ENCODE measurements at places on chromosomes 16 and 17.

DNA sequence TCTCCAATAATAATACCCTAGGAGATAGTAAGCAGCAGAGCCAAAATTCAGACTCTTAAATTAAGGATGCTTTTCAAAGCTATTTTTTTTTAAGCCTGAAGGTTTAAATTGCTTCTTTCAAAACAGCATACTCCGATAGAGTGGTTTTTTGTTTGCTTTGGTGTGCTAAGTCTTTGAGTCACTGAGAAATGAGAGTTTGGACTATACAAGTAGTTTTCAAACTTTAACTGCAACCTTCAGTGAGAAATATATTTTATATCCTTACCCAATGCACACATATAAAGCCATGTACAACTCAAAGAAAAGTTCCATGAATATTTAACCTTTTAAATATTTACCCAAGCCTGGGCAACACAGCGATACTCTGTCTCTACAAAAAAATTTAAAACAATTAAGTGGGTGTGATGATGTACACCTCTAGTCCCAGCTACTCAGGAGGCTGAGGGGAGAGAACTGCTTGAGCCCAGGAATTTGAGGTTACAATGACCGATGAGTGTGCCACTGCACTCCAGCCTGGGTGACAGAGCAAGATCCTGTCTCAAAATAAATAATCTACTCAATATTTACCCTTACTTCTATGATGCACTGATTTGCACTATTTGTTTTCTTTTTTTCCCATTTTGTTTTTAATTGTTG is 19.2 kb downstream of the DCUN1D3 start:
- DNase-seq: no peak

DNA sequence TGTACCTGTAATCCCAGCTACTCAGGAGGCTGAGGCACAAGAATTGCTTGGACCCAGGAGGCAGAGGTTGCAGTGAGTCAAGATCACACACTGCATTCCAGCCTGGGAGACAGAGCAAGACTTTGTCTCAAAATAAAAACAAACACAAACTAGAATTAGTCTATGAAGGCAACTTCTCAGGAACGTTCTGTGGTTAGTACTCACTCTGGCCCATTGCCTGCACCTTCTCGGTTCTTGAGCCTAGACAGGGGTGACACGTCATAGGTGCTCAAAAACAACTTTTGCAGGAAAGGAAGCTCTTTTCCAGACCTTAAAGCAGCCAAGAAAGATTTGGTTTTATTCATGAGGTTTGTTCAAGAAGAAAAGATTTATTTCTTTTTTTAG is 22.3 kb upstream of the CNOT1 start:
- DNase-seq: no peak

- no peak for DNase-seq
Measured at GRCh38 chr17:8091033-8091687, 3.6 kb upstream of the ALOX12B start.

GRCh38 chr17:52207796-52208195 is 49.3 kb upstream of the CA10 start:
- DNase-seq: no peak

GRCh38 chr17:61289408-61290385 is 109.9 kb upstream of the TBX2 start:
- no peak for DNase-seq

- DNase-seq: no peak
Measured at GRCh38 chr17:66268247-66268927, 34.0 kb upstream of the PRKCA start.

DNA sequence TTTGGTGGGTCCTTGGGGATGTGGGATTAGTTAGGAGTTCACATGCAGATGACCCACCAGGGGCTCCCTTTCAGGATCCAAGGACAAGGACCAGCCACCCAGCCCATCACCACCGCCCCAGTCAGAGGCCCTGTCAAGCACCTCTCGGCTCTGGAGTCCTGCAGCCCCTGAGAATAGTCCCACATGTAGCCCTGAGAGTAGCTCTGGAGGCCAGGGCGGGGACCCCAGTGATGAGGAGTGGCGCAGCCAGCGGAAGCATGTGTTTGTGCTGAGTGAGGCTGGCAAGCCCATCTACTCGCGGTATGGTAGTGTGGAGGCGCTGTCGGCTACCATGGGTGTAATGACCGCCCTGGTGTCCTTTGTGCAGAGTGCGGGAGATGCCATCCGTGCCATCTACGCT is 2.4 kb downstream of the MON1B start:
- DNase-seq: no peak

GRCh38 chr17:80769936-80770625 is 221.6 kb upstream of the CHMP6 start:
- no peak for DNase-seq

DNA sequence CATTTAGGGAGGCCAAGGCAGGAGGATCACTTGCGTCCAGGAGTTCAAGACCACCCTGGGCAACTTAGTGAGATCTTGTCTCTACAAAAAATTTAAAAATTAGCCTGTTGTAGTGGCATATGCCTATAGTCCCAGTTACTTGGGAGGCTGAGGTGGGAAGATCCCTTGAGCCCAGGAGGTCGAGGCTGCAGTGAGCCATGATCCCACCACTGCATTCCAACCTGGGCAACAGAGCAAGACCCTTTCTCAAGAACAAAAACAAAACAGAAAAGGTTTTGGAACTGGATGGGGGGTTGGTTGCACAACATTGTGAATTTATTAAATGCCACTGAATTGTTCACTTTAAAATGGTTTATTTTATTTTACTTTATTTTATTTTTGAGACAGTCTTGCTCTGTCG is 21.2 kb downstream of the PLXDC1 start:
- no peak for DNase-seq
